ENCODE measurements at places on chromosomes 13 and 19.

- ATAC-seq = no peak
Observed at GRCh38 chr13:73109969-73110368, 51.2 kb downstream of the KLF5 start.

DNA sequence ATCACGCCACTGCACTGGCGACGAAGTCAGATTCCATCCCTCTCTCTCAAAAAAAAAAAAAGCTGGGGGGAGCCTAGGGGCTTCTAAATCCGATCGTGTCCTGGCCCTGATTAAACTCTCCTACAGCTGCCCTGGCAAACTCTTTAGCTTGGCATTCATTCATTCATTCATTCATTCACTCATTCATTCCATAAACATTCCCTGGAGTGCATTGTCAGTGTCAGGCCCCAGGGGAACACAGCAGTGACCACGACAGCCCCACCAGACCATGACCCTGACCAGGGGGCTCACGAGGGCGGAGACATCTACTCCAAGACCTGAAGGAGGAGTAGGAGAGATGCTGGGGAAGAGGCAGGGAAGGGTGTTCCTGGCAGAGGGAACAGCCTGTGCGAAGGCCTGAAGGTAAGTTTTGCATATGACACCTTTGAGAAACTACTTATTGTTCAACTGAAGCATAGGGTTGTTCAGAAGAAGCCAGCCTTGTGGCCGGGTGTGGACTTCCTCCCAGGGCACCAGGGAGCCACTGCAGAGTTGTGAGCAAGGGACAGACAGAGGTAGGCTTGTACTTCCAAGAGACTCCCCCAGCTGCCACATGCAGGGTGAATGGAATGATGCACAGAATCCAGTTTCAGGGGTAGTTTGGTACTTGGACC is 24.5 kb downstream of the CEACAM16 start:
- ATAC-seq = peak; percentile 31

GRCh38 chr13:34430294-34430693 is 511.8 kb upstream of the NBEA start:
- ATAC-seq = no peak

GRCh38 chr19:18439910-18440237 is 1.9 kb upstream of the ISYNA1 start:
- no peak for ATAC-seq

GRCh38 chr13:27466513-27466912 is 16.1 kb upstream of the MTIF3 start:
- no peak for ATAC-seq

DNA sequence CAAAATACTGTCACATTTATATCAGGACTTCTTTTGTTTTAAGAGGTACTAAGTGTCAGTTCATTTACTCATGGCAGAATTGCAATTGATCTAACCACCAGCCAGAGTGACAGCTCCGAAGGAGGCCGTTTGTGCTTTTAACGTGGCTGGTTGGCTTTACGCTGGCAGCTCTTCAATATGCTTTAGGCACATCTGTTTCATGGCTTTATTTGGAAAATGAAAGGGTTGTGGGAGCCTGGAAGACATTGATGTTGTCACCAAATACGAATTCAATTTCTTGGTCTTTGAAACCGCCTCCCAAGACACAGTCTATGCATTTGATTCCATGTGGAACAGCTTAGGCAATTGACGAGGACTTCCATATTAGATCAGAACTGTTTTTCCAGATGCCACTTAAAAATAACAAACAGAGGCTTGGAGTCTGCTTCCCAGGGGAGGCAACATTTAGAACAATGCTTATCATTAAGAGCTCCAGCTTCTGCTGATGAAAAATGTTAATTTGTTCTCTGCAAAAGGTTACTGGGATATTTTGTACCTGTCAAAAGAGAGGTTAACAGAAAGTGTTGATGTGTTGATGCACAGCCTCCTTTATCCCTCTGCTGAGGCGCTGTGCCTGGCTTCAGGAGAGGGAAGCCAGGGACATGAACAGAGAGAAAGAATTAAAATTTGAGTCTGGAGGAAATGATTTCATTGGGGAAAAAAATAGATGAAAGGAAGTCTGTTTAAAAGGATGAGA is 64.0 kb upstream of the TNFRSF19 start:
- no peak for ATAC-seq

- no peak for ATAC-seq
Observed at GRCh38 chr19:47652285-47652684, 43.4 kb downstream of the BICRA start.

DNA sequence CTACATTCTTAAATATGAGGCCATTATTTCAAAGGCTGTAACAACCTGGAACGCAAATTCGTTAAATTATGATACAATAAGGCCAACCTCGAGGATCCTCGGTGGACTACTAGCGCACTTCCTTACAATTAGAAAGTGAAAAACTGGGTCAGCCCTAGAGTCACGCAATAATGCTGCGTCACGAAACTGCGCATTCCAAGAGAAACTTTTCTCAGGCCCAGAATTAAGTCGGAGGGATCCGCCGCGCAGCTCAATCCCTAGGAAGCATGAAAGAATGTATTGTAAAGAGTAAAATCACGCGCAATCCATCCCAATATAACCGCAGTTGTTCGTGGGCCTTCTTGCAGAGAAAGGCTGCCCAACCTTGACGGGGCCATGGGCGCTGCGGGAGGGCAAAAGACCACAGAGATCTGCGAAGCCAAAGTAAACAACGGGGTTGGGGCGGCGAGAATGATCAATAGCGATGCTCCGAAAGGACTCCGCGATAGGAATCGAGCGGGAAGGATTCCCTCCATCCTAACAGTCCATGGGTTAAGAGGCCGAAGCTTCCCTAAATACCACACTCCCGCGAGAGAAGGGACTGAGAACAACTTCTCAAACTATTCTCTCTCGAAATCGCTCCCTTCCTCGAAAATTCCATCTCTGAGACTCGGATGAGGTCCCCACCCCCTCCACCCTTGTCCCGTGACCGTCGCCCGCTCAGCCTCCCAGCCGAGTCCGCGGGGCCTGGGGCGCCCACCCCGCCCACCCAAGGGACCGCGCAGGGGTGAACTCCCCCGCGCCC is 564 bp downstream of the SPART start:
- ATAC-seq = peak; percentile 59

- ATAC-seq = no peak
Observed at GRCh38 chr13:29892151-29892550, 41.7 kb upstream of the UBL3 start.

- ATAC-seq = peak; percentile 25
Observed at GRCh38 chr19:11530432-11530831, 1.5 kb upstream of the ECSIT start.

- peak; percentile 62 for ATAC-seq
Observed at GRCh38 chr19:2055931-2056836, 5.1 kb upstream of the MKNK2 start.

- no peak for ATAC-seq
Observed at GRCh38 chr13:20658451-20659040, 45.0 kb upstream of the IL17D start.

DNA sequence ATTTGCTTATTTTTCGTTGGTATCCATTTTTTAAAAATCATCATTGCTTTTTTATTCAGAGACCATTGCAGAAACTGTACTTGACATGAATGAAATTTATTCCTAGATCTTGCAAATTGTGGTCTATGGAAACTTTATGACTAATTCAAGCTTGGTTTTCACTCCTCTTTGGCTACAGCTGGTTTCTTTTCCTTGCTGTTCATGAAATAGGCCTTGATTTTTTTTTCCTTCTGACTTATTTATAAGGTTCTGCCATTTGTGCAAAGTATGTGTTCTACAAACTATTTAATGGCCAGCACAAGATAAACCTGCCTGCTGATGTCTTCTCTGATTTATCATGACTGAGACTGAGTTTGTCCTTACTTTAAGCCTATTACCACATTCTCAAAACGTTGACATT is 764.0 kb upstream of the SLITRK5 start:
- no peak for ATAC-seq

- ATAC-seq = peak; percentile 29
Observed at GRCh38 chr19:55383279-55384130, 587 bp downstream of the TMEM238 start.

DNA sequence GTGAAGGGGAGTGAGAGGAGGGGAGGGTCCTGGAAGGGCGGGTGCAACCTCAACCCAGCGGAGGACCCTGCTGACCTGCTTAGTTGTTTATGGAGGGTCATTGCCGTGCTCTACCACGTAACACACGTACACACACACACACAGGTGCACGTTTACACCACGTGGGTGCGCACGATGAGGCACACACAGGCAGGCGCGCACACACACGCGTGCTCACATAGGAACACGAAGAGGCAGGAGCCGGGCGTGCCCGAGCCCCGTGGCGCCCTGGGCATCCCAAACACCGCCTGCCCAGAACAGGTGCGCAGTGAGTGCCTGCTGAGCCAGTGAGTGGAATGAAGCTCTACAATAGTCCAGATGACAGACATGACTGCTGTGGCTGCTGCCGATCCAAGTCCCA is 11.2 kb upstream of the MADCAM1 start:
- no peak for ATAC-seq

- ATAC-seq = no peak
Observed at GRCh38 chr13:78201411-78201810, 282.8 kb upstream of the EDNRB start.

- ATAC-seq = no peak
Observed at GRCh38 chr13:96993634-96994016, 651 bp downstream of the OXGR1 start.

DNA sequence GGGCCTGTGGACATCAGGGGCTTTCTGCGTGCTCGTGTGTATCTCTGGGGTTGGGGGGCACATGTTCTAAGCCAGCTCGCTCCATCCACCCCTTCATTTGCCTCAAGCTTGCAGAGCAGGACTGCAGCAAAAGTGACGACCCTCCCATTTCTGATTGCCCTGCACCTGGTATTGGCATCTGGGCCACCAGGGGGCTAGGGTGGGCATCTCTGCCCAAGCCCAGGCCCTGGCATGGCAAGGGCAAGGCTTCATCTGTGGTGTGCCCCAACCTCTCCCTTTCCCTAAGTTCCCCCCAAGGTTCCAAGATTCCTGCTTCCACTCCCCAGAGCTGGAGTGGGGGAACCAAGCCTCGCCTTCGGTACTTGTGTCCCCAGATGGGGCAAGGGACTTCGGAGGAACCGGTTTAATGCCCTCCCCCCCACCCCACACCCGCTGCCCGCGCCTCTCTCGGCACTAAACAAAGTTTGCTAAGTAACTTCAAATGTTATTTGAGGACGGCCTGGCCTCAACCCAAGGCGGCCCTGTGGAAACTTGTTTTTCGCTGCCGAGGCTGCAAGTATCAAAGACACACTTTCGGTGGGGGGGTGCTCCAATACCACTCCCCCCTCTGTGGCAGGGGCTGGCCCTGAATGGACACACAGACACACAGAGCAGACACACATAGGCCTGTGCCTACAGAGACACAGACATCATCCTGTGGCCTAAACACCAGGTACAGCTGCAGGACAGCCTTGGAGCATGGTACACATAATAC is 12.2 kb downstream of the NFIX start:
- peak; percentile 14 for ATAC-seq

DNA sequence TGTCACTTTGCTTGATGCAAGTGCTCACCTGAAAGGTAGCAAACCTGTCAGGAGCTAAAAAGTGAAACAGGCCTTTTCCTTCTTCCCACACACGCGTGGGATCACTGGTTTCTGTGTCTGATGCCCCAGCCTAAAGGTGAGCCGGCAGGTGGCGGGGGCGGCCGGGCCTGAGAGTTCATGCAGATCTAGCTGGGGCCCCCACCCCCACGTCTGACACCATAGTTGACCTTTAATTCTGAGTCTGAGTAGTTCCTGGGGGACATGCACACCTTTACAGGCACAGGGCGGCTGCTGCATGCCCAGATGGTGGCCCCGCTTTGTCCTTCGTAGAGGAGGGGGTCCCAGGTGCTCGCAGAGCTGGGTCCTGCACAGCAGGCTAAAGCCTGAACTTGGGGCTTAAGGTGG is 345.3 kb downstream of the TEX29 start:
- ATAC-seq = no peak

DNA sequence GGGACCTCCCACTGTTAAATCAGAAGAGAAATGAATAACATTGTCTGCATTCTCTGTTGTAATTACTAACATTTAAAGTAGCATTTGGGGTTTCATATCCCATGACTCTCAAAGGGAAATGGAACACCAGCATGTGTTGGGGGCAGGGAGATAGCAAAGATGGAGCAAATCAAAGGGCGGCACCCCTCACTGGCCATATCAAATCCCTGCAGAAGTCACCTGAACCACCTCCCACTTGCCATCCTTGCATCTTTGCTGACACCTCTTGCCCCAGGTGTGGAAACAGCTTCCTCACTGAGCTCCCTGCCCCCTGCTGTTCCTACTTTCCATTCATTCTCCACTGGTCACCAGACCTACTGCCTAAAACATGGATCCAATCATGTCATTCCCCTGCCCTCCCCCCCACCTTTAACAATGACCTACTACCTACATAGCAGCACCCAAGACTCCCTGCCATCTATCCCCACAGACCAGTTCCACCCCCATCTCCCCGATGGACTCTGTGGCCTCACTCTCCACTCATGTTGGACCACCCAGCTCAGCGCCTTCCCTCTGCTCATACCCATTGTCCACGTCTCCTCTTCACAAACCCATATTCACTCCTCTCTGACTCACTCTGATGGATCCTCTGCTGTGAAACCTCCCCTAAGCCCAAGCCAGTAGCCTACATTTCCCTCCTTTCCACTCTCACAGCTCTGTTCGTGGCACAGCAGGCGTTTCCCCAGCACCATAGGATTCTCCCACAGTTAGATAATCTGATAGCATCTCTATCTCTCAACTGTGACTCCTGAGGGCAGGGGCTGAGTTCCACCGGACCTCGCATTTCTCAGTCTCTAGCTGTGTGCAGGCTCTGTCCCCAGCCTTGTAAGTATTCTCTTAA is 55.9 kb downstream of the DLEU7 start:
- ATAC-seq = no peak

DNA sequence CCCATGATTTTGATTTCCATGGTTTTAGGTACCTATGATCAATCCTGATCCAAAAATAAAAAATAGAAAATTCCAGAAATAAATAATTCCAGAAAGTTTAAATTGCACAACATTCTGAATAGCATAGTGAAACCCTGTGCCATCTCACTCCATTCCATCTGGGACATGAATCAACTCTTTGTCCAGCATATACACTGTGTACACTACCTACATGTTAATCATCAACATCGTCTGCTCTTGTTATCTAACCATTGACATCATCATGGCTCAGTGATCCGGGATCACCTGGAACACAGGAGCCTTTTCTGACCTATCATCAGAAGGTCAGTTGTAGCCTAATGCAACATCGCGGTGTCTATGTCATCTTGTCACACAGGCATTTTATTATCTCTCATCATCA is 75.6 kb downstream of the MYO16 start:
- ATAC-seq = no peak

DNA sequence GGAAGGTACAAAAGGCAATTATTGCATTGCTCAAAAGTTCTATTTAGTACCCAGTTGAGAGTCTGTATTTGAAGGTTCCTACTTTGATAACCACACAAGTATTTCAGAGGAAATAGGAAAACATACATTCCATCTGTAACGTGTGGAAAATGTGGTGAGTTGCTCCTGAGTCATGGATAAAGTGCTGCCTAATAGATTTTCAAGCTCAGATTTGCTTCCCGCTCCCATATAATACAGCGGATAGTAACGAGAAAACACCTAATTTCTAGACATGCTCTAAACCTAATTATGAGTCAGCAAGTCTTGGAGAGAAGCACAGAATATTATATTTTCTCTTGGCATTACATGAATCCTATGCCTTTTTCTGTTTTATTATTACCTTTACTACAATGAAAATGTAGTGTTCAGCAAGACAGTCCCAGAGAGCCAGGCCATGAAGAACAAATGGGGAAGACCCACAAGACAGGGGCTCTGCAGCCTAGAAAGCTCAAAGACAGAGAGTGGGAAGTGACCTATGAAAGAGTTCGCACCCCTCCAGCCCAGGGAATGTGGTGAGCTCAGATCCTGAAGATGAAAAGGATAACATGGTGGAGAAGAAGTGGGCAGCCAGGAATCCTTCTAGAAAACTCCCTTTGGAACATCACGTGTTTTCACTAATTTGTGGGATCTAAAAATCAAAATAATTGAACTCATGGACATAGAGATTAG is 116.1 kb downstream of the STARD13 start:
- no peak for ATAC-seq
